GM13977 (cell line): ENCODE measurements at places on chromosomes 6 and 20.

- DNase-seq = no peak
Measured at GRCh38 chr6:146893690-146894089, 294.9 kb downstream of the ADGB start.

DNA sequence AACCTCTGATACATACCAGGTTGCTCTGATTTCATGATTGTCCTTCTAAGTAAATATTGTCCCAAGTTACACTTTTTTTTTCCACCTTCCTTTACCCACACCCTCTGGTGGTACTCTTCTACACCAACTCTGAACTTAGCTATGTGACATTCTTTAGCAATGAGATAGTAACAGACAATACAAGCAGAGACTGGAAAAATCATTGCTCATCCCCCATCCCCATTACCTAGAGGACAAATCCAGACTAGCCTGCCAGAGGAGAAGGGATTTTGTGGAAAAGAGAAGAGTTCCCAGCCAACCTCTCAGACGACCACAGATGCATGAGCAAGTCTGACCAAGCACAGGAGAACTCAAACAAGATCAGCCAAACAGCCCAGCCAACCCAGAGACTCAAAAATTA is 32.8 kb upstream of the TFAP2B start:
- no peak for DNase-seq

DNA sequence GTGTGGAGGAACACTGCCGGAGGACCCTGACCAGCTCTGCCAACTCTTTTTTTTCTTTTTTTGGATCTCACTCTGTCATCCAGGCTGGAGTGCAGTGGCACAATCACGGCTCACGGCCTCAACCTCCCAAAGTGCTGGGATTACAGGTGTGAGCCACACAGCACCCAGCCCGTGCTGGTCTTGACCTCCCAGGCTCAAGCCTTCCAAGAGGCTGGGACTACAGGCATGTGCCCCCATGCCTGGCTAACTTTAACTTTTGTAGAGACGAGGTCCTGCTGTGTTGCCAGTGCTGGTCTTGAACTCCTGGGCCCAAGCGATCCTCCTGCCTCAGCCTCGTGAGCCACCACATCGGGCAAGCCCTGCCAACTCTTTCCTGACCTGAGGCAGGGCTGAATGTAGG is 11.2 kb downstream of the GCNT2 start:
- no peak for DNase-seq

DNA sequence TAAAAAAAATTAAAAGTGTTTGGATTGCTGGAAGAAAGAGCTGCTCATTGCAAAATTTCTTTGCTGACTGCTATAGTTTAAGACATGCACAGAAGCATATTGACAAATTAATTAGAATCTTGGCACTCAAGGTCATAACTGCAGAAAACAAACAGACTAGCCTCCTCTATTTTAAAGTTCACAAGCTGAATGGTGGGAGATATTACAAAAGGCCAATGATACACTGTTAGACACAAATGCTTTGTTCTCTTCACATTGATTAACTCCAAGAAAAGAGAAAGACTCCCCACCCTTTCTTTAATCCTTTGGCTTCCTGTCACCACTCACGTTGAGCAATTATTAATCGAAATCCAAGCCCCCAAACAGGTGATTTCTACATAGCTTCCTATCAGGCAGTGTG is 69.1 kb downstream of the PTCHD4 start:
- DNase-seq = no peak

- DNase-seq = peak; percentile 29
Measured at GRCh38 chr6:78909391-78909790, 42.0 kb downstream of the IRAK1BP1 start.

DNA sequence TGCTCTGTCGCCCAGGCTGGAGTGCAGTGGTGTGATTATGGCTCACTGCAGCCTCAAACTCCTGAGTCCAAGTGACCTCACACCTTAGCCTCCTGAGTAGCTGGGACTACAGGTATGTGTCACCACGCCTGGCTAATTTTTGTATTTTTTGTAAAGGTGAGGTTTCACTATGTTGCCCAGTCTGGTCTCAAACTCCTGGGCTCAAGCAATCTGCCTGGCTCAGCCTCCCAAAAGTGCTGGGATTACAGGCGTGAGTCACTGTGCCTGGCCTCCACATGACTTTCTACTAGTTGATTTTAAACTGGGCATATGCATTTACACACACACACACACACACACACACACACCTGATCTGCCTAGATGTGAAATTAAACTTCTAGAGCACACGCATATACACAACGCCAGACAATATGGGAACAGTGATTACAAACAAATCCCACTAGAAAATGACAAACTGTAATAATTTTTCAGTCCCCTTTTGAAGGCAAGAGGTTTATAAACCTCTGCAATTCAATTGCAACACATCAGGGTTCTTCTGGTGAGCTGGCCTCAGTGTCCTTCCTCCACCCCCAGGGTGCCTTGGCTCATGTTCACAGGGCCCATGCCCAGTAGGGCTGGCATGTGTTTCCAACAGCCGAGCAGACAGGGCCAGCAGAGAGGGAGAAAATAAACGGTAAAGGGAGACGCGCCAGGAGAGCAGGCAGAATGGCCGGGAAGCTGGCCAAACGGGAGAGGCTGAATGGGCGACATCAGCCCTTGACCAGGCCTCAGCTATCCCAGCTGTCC is 31.2 kb downstream of the PARD6B start:
- no peak for DNase-seq

GRCh38 chr6:166484863-166485262 is 101.6 kb downstream of the RAMACL start:
- no peak for DNase-seq

DNA sequence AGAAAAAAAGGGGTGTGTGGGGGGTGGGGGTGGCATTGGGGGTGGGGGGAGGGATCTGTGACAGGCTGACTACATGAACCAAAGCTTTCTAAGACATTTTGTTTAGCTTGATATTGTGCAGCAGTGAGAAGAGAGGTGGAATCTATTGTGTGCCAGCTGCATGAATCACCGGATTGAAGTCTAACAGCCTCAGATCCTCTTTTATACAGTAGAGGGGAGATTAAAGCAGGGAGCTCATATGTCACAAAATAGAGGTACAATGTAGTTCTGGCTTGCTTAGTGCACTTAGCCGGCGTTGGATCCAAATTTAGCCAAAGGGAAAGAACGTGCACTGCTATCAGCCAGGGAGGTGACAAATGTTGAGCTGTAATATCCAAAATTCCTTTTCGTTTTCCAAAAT is 404.2 kb upstream of the CITED2 start:
- DNase-seq = no peak

DNA sequence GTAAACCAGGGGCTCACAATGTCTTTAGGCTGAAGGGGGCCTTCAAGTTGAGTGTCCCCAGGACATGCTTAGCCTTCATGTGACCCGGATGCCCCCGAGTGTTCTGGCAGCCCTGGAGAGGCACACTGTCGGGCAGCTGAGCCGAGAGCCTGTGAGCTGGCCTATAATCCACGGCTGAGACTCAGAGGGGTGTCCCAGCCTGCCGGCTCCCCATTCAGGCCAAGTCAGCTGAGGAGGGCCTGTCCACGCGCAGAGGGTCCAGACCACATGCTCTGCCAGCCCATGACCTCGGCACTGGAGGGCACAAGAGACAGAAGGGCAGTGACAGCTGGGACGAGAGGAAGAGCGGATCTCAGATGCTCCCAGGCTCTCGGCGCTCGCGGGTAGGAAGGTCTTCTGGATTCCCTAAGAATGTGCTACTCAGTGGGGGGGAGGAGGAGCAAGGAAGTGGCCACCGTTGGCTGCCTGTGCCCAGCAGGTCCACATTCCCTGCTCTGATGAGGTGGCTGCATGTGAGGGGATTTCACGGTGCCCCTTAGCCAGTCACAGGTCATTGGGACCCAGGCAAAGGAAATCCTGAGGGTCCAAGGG is 224.7 kb downstream of the NRN1 start:
- no peak for DNase-seq

GRCh38 chr20:37526238-37526838 is 1.3 kb downstream of the BLCAP start:
- DNase-seq = no peak

DNA sequence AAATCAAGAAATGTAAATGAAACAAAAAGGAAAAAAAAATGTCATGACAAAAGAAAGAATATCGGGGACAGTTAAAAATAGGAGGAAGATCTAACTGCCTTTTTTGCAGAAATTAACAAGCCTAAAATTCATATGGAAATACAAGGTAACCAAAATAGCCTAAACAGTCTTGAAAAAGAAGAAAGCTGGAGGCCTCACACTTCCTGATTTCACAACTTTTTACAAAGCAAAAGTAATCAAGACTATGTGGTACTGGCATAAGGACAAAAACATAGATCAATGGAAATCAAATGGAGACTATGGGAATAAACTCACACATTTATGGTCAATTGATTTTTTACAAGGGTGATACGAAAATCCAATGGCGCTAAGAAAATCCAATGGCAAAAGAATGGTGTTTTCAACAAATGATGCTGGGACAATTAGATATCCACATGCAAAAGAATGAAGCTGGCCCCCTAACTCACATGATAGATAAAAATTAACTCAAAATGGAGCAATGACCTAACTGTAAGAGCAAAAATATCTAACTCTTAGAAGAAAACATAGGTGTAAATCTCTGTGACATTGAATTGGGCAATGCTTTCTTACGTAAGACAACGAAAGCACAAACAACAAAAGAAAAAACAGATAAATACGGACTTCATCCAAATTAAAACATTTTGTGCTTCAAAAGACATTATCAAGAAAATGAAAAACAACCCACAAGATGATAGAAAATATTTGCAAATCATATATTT is 24.5 kb downstream of the MAP3K5 start:
- no peak for DNase-seq

DNA sequence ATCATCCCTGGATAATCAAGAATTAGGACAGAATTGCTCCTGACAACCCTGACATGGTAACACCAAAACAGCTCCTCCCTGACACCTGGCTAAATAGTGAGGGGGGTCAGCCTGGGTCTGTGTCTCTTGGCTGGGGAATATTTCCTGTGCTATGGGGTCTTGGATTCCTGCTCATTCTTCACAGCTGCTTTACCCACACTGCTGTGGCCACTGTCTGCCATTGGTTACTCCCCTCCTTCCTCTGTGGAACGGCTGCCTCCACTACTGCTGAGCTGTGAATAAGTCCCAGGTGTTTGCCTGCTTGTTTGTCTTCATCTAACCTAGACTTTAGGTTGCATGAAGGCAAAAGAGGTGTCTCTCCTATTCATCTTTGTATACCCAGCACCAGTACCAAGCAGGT is 33.9 kb upstream of the TXLNB start:
- no peak for DNase-seq

DNA sequence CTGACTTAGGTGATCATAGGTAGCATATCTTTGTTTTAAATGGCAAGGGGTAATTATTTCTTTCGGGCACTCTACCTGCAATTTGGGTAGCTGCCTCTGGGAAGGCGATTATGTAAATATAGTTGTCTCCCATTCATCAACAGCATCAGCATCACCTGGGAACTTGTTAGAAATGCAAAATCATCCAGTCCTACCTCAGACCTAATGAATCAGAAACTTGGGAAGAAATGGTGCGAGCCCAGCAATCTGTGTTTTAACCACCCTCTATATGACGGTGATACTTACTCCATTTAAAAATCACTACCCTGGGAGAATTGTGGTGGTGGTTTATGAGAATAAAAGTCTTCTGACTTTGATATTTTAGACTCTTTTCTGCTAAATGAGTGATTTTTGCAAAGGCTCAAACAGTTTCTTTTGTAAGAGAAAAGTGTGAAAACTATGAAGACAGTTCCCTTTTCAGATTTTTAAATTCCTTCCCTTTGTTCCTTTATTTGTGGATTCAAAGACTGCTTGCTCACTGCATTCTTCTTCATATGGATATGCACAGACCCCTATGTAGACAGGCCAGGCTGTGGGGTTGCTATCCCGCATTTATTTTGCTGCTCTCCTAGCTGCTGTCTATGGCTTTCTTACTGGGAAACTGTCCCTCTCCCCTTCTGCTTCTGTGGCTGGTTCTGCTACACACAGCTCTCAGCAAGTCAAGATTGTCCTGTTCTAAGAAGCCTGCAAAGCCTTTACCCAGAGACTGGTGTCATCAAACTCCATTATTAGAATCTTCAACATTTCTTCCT is 365.3 kb downstream of the RNF144B start:
- no peak for DNase-seq

DNA sequence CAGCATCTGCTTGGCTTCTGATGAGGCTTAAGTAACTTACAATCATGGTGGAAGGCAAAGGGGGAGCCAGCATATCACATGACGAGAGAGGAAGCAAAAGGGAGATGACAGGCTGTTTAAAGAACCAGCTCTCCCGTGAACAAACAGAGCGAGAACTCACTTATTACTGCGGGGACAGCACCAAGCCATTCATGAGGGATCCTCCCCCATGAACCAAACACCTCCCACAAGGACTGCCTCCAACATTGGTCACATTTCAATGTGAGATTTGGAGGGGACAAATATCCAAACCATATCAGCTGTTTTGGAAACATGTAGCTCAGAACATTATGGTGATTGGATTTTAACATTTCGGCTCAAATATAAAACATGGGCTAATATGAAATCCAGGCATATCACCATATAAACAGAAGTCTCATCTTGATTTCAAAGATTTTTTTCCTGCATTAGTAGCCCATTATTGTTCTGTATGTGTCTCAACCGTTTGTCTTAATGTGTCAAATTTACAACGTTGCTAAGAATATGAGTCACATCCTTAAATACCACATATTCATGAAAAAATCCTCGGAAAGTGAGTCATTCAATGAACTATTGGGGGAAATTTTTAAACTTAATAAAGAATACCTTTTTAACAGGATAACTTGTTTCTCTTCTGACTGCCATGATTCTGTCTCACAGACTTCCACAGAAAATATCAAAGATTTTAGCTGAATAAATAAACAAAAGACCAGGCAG is 894.3 kb downstream of the TFAP2A start:
- DNase-seq = no peak

DNA sequence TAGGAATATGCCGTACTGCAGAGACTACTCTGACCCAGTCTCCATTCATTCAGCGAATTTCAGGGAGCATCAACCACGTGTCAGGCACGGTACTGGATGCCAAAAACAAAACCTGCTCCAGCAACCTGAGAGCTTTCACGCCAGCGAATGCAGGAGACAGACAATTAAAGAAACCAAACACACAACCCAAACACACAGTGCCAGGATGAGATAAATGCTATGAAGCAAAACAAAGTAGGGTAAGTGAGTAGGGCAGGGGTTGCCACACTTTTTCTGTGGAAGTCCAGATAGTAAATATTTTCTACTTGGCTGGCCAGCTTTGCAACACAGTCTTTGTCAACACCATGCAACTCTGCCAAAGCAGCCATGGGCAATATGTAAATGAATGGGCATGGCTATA is 10.0 kb downstream of the MOCS1 start:
- no peak for DNase-seq

- no peak for DNase-seq
Measured at GRCh38 chr6:161251345-161251744, 22.5 kb downstream of the AGPAT4 start.

- DNase-seq = no peak
Measured at GRCh38 chr6:2763345-2763841, 1.8 kb upstream of the WRNIP1 start.

GRCh38 chr6:121851056-121851455 is 415.6 kb downstream of the GJA1 start:
- DNase-seq = no peak

GRCh38 chr6:13953061-13953705 is 28.4 kb downstream of the RNF182 start:
- no peak for DNase-seq

GRCh38 chr6:6972456-6972855 is 135.3 kb upstream of the RREB1 start:
- DNase-seq = no peak
